ENCODE measurements at places on chromosomes 7 and 10.

- DNase-seq = no peak
Measured at GRCh38 chr10:72026278-72027111, 61.9 kb downstream of the SPOCK2 start.

DNA sequence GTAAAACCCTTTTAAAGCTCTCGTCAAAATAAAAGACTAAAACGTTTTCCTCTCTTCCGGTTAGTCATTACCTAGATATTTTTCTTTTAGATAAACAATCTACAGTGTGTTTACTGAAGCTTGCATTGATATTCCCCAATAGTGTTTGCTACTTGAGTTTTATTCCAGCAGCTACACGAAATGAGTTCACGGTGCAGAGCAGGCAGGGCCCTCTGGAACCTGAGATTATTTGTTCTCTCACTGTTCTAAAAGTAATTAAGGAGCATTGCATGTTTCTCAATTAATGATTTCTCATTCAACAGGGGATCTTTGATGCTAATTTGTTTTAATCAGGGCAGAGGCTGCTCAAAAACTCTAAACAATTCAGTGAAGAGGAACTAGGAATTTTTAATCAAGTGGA is 319.7 kb downstream of the GFRA1 start:
- peak; percentile 16 for DNase-seq

GRCh38 chr7:122337011-122337410 is 32.5 kb upstream of the FEZF1 start:
- no peak for DNase-seq

DNA sequence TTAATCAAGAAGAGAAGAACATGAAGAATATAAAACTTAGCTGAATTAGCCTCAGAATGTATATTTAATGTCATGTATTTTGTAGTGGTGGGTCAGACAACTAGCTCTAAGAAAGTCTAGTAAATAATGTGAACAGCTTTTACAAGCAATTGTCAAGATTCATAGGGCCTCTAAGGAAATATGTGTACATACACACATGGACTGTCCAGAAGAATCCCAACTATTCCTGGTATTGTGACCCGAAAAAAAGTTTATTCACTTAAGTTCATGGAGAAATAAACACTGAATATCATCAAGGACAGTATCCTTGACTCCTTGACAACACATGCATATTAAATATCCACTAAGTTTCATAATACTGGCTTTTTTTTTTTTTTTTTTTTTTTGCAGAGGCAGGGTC is 11.4 kb upstream of the TWIST1 start:
- DNase-seq = no peak

DNA sequence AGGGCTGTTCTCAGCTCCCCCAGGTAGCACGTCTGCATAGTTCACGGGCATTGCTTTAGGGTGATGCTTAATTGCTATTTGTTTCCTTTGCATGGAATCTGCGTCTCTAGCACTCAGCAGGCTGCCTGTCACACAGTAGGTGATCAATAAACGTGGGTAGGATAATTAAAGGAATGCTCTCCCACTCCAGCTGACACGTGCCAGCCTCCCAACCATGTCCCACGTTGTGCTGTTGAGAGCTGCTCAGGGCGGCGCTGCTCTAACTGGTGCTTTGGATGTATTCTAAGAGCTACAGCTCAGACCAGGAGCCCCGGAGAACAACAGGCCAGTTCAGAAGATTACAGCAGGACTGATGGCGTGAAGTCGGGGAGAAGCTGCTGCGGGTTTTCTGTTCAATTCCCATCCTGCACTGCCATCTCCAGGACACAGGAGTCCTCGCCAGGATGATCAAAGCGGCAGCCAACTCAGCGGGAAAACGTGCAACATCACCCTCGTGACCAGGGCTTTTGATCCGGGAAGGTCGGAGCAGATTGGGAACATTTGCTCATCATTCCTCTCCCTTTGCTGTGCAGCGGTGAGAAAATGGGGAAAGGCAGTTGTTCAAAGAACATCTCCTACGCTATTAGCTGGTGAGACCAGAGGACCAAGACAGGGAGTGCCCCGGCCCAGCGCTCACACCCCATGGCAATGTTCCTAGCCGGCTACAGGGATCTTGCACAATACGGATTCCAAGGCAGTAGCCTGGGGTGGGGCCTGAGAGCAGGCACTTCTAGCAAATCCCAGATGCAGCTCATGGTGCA is 50.5 kb upstream of the FOXK1 start:
- DNase-seq = peak; percentile 86
